ENCODE measurements at places on chromosomes 2 and 18. TPM values are rescaled to one million over a fixed set of nuclear protein-coding genes. Genes with fewer than 3 reads are reported as not detected.

Gene FAM110C
- total RNA-seq, result not detected

Gene VIL1
- total RNA-seq, result under 0.01 TPM

Gene WNT10A
- total RNA-seq, result not detected

Gene ZNF521
- total RNA-seq, result 27.5 TPM

Gene LOXHD1
- total RNA-seq, result not detected

Gene CNDP2
- 27.7 TPM for total RNA-seq

Gene ENOSF1
- total RNA-seq, result 56.3 TPM

Gene NBAS
- 98.1 TPM for total RNA-seq

Gene GALNT3
- 11.2 TPM for total RNA-seq

Gene CAPN13
- total RNA-seq, result not detected

Gene NETO1
- total RNA-seq, result under 0.01 TPM

Gene EFEMP1
- 1,564 TPM for total RNA-seq

Gene TRPM8
- not detected for total RNA-seq

Gene SLC11A1
- 0.29 TPM for total RNA-seq

Gene PLEKHH2
- 18.8 TPM for total RNA-seq

Gene TYMS
- total RNA-seq, result 5.3 TPM

Gene REG1B
- total RNA-seq, result not detected

Gene AQP12A
- total RNA-seq, result not detected

Gene FZD7
- total RNA-seq, result 64.8 TPM

Gene KCNF1
- total RNA-seq, result not detected

Gene TEX51
- total RNA-seq, result not detected

Gene CYP27C1
- 2.4 TPM for total RNA-seq

Gene SPC25
- 1.1 TPM for total RNA-seq

Gene GLI2
- 3.8 TPM for total RNA-seq

Gene DPY30
- 41.3 TPM for total RNA-seq

Gene FEV
- total RNA-seq, result not detected

Gene COLEC11
- under 0.01 TPM for total RNA-seq

Gene CRYGC
- total RNA-seq, result not detected

Gene STPG4
- 0.72 TPM for total RNA-seq

Gene IL36A
- total RNA-seq, result not detected

Gene RNF152
- total RNA-seq, result 3.3 TPM

Gene POMC
- 0.59 TPM for total RNA-seq

Gene EPHA4
- 12.7 TPM for total RNA-seq

Gene CHMP1B
- total RNA-seq, result 63.7 TPM

Gene C2orf76
- 6.5 TPM for total RNA-seq

Gene TNFAIP6
- 43.1 TPM for total RNA-seq

Gene SERPINB3
- not detected for total RNA-seq

Gene TDRD15
- total RNA-seq, result not detected

Gene CLEC4F
- not detected for total RNA-seq

Gene CDK15
- 5.3 TPM for total RNA-seq

Gene COL4A4
- total RNA-seq, result 0.36 TPM

Gene SLC8A1
- 82.9 TPM for total RNA-seq

Gene ERFE
- total RNA-seq, result 0.88 TPM

Gene VWC2L
- not detected for total RNA-seq

Gene FRZB
- total RNA-seq, result 0.36 TPM

Gene DNAJC5G
- total RNA-seq, result not detected

Gene SLC16A14
- total RNA-seq, result under 0.01 TPM

Gene ZSWIM2
- not detected for total RNA-seq

Gene PLCL1
- 3.2 TPM for total RNA-seq

Data from osteoblast (primary cell).